HT1080 (cell line): ENCODE measurements at places on chromosomes 3 and 15.
A peak's percentile ranks its signal among the peaks of the same experiment; 100 is the strongest.

- no peak for DNase-seq
Observed at GRCh38 chr15:57676585-57676984, 29.9 kb upstream of the POLR2M start.

DNA sequence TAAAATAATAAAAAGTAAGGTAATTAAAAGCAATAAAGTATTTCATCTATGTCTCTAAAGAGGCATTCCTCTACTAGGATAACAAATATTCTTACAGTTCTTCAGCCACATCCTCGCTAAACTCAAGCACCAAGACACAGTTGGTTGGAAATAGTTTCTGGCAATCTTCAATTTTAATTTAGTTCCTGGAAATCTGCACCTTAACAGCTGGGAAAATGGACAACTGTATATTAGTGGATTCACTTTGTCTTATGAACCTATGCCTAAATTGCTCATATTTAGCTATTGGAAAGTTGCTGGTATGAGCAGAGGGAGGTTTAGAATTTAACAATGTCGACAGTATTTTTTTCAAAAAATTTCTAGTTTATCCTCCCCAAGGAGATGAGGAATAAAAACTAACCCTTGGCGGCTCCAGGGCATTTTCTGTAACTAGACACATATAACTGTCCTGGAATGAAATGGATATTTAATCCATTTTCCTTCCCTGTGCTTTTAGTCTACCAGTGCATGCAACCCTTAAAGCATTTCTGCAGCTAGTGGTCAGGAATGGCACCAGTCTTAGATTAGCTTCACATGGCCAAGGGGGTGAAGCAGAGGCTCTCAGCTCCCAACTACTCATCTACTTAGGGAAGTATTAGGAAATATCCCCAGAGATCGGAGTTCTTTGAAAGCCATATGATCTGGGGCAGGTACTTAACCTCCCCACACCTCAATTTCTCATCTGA, 290.0 kb upstream of the THBS1 start:
- DNase-seq = no peak

DNA sequence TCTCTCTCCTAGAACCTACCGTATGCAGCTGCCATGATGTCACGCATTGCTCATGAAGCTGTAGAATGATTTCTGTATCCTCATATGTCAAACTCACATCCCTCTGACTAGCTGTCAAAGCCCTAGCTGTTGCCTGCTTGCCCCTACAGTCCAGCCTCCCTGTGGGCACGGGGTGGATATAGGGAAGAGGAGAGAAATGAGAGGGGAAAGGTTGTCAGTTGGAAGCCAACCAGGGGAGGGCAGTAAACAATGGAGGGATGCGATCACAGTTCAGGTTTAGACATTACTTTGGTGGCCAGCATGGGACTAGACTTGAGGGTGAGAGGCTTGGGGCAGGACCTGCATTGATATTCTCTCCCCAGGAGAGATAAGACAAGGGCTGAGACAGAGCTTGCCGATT, 1.7 kb upstream of the HDGFL3 start:
- no peak for DNase-seq

DNA sequence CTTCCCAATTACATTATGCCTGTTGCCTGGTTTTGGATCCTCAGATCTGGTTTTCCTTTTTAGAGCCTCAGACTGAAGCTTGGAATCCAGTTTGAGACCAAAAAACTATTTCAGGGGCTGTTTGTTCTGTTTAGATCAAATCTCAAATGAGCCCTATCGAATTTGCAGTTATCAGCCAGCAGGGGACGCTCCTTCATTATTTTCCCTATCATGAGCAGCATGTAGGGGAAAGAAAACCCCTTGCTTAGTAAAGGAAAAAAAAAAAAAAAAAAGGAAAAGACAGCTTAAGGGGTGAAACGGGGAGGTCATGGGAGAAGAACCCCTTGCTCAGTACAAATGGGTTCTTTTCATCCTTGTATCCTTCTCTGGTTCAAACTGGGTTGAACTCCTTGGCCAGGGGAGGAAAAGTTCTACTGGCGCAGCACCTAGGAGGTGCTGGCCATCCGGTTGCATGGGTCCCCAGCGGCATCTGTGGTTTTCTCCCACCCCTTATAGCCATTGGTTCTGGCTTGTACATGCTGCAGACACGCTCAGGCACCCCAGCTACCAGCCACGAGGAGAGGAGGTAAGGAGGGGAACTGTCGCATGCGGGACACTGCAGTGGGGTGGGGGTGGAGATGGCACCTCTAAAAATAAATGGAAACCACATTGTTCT, 1375.1 kb upstream of the ALCAM start:
- DNase-seq = peak; percentile 53

DNA sequence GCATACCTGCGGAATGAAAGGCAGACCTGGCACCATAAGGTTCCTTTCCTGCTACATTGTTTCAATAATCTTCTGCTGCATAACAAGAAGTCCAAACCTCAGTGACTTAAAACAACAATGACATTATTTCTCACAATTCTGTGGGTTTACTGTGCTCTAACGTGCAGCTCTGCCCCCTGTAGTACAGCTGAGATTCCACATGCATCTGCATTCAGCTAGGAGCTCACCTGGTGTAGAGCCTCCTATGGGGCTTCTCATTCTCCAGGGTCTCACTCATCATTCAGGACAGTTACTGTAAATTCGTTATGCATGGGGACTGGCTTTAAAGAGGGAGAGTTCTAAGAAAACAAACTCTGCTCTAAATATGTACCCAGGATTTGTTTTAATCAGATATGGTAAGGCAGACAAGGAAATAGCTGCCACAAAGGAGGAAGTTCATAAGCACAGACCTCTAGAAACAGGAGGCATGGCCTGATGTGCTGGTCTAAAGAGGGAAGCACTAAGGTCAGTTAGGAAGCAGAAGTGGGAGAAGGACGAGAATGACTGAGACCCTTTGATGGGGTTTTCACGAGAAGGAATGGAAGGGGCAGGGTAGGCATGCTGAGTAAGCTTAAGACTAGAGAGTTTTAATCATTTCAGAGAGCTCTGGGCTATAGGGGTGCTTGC, 347.0 kb downstream of the NEK10 start:
- DNase-seq = no peak

- DNase-seq = peak; percentile 61
Observed at GRCh38 chr3:192812743-192813383, 85.5 kb upstream of the FGF12 start.

- DNase-seq = no peak
Observed at GRCh38 chr3:59531066-59531745, 481.4 kb upstream of the CFAP20DC start.

DNA sequence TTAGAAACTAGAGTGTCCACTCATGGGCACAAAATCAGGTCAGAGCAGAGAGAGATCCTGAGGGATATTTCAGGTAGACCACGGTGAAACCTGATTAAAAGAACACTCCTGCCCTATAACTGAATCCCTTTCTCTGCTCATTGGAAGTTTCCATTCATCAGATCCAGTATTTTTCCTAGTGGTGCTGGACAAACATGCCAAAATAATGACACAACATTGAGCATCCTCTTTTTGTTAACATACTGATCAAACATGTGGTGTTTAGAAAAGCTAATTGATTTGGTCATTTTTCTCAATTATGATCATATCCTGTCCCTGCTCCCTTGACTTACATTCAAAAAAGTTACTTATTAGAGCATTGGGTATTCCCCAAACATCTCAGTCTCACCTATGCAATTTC, 27.2 kb downstream of the PTX3 start:
- no peak for DNase-seq

DNA sequence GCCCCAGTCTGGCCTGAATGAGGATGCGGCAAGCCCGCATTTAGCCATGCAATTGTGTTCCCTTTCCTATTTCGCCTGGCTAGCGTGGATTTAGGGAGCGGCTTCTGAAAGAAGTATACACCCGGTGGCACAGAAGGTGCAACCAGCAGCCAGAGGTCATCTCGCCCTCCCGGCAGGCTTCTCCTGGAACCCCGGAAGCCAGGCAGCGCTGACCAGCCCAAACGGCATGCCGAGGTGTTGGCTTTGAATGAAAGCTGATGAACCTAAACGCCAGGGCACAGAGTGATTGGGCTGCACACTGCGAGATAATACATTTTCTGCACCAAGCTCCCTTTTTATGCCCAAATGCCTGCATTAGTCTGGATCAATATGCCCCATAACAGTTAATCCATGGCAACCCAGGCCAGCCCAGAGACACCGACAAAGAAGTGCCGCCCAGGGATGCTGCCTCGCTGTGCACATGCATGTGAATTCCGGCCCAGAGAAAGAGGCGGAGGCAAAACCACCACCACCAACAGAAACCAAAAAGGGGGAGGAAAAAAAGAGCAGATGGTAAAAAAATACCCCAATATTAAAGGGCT, 1.4 kb downstream of the SRGAP3 start:
- no peak for DNase-seq

GRCh38 chr3:15805756-15806266, 8.0 kb upstream of the ANKRD28 start:
- peak; percentile 48 for DNase-seq

- DNase-seq = no peak
Observed at GRCh38 chr15:65762914-65763787, 28.9 kb downstream of the DENND4A start.

- DNase-seq = peak; percentile 24
Observed at GRCh38 chr15:69909719-69910444, 187.8 kb downstream of the TLE3 start.

DNA sequence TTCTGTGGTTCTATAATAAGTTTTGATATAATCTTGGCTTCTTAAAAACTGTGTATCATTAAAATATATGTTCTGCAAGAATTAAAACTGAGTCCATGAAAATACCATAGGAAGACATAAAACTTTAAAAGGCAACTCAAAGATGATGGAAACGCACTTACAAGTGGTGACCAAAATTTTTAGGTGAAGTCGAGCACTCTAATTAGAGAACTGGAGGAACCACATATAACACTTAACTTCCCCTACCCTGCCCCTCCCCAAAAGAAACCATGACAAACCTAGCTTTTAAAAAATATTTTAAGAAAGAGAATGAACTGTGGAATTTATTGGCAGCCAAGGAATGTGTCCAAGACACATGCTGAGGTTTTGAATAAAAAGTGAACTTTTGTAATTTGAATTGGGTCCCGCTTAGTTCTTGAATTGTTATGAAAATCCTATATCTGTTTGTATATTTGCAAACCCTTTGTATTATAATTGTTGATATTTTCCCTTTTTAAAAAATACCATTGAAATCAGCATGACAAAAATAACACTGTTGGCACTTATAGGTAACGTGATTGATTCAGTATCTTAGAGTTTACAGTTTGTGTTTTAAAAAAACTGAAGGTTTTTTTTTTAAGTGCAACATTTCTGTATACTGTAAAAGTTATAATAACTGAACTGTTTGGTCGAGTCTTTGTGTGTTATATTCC, 7.7 kb downstream of the NR2F2 start:
- no peak for DNase-seq

DNA sequence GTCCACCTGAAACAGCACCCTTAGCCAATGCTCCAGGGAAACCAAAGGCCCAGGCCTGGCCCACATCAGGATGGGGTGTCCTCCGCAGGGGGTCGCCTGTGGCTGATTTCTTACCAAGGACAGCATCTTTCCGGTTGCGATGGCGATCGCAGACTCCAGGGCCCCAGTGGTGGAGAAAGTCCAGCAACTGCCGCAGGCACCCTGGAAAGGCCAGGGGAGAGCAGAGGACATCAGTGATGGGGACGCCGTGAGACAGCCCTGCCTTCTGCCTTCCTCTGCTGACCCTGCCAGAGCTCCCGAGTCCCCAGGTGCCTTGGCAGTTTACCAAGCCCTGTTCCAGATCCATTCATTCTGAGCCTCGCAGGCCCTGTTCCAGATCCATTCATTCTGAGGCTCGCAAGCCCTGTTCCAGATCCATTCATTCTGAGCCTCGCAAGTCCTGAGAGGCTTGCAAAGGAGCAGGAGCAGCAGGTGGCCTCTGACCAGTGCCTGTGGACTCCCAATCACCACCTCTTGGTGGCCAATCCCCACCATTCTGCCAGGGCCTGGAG, 12.5 kb downstream of the CTSH start:
- DNase-seq = no peak

DNA sequence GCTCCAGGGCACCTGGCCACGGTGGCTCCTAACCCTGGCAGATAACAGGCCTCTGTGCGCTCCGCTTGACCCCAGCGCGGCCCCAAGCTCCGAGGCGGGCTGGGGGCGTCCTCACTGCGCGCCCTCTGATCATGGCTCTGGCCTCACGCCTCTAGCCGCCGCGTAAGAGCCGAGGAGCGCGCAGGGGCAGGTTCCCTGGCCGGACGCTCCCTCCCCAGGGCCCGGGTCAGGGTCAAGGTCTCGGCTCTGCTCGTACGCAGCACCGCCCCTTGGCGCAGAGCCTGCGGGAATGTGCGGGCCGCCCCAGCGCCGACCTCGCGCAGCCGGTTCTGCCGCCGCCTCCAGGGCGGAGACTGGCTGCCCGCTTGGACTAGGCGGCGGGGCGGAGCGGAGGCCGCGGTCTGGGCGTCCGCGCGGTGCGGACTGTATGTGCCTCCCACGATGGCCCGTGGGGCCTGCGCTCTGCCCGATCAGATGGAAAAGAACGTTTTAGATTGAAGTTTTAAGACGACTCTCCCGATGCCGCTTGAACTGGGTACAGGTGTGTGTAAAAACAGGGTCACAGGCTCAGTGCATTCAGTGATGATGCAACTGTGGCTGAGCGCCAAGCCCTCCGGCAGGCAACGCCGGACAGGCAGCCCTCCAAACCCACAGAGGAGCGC, 40.8 kb downstream of the CHST14 start:
- DNase-seq = no peak
